Type B pancreatic cell (in vitro differentiated cells): ENCODE measurements at places on chromosomes 4 and X. TPM values are rescaled to one million over a fixed set of nuclear protein-coding genes. Genes with fewer than 3 reads are reported as not detected.
A peak's percentile ranks its signal among the peaks of the same experiment; 100 is the strongest.

DNA sequence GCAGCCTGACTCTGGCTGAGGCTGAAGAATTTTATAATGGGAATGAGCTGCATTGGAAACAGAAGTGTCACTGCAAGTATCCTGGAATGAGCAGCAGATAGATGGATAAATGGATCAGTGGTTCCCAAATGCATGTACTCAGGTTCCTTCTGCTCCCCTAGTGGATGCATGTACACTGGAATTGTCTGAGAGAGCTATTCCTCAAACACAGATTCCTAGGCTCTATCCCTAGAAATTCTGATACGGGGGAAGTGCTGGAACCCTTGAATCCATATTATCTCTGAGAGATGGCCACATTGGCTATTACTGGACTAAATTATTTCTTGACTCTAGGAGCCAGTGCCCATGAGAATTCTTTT is 64.8 kb downstream of the TMEM131L start:
- peaks cover 27% of the 10 kb centered on the region for H3K4me1 ChIP-seq
- no peak for DNase-seq
- H3K27me3 ChIP-seq = no peaks in the 10 kb centered on the region
- peaks cover 6% of the 10 kb centered on the region for H3K36me3 ChIP-seq
- no peak overlapping the region for H3K4me3 ChIP-seq

The TCEAL6 gene
- not detected in 2 replicates for total RNA-seq

GRCh38 chrX:112163906-112164305 is 81.3 kb upstream of the TRPC5 start:
- no peak overlapping the region for H3K4me3 ChIP-seq
- no peaks in the 10 kb centered on the region for H3K36me3 ChIP-seq
- no peak overlapping the region for H3K27ac ChIP-seq
- H3K4me1 ChIP-seq = no peaks in the 10 kb centered on the region
- H3K27me3 ChIP-seq = no peaks in the 10 kb centered on the region

The NAT8L gene
- total RNA-seq = 9.6 and 14.9 TPM in 2 replicates

- H3K4me3 ChIP-seq = no peak overlapping the region
- H3K4me1 ChIP-seq = no peaks in the 10 kb centered on the region
- no peaks in the 10 kb centered on the region for H3K36me3 ChIP-seq
- no peak overlapping the region for H3K27ac ChIP-seq
These were observed 411.4 kb downstream of the GPAT3 start for GRCh38 chr4:83947125-83947829.

DNA sequence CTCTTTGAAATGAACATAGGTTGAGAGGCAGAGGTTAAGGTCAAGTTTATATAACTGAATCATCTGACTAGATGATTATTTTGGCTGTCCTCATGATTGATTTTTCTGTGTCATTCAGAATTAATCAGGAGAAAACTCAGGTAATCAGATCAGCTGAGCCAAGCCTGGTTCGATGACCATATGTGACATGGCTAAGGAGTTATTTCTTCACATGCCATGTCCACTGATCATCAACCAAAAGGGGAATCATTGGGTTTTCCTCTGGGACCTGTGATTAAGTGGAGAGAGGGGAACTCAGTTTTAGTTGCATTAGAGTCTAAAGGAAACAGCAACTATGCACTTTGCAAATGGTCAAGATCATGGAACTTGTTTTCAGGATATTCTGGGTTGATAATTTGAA is 20.3 kb upstream of the PACRGL start:
- H3K4me3 ChIP-seq = peak overlapping the region; percentile 45
- H3K27ac ChIP-seq = no peak overlapping the region
- no peaks in the 10 kb centered on the region for H3K36me3 ChIP-seq
- no peak for DNase-seq
- H3K4me1 ChIP-seq = peaks cover 27% of the 10 kb centered on the region

GRCh38 chr4:70518716-70519115 is 347 bp downstream of the AMTN start:
- no peaks in the 10 kb centered on the region for H3K27me3 ChIP-seq
- no peak overlapping the region for H3K4me3 ChIP-seq
- H3K4me1 ChIP-seq = no peaks in the 10 kb centered on the region
- no peak overlapping the region for H3K27ac ChIP-seq
- H3K36me3 ChIP-seq = no peaks in the 10 kb centered on the region

The SPON2 gene
- 8.8 and 10.4 TPM in 2 replicates for total RNA-seq
